ENCODE measurements at places on chromosomes 13 and 19. TPM values are rescaled to one million over a fixed set of nuclear protein-coding genes. Genes with fewer than 3 reads are reported as not detected.

NLRP5 gene
- polyA plus RNA-seq = not detected

CD37 gene
- polyA plus RNA-seq = not detected

DNA sequence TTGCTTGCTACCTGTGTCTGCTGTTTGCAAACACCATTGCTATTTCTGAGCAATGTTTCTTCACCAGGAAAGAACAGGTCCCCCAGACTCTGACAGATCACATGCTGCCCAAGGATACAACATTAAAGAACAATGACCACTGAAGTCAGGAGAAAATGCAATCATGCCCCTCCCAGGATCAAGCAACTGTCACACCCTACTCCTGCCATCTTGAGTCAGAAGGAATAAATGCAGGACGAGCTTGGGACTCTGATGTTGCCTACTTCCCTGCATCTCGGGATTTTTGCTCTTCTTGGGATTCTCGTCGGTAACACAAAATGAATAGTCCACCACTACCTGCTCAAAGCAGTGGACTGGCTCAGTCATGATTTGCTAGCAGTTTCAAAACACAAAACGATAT is 490.6 kb downstream of the COG6 start:
- no peak for DNase-seq

DNA sequence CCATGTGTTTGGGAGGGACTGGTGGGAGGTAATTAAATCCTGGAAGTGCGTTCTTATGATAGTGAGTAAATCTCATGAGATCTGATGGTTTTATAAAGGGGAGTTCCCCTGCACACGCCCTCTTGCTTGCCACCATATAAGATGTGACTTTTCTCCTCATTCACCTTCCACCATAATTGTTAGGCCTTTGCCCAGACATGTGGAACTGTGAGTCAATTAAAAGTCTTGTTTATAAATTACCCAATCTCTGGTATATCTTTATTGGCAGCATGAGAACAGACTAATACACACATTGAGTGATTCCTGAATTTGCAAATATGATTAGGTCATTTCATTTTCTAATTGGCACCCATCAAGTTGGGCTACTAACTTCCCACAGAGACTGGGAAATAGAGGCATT is 977.2 kb downstream of the SLITRK1 start:
- DNase-seq = no peak

GRCh38 chr19:10975374-10976130 is 14.7 kb downstream of the SMARCA4 start:
- peak; percentile 20 for DNase-seq

GRCh38 chr19:51594774-51595109 is 23.7 kb downstream of the ZNF175 start:
- DNase-seq = no peak

DNA sequence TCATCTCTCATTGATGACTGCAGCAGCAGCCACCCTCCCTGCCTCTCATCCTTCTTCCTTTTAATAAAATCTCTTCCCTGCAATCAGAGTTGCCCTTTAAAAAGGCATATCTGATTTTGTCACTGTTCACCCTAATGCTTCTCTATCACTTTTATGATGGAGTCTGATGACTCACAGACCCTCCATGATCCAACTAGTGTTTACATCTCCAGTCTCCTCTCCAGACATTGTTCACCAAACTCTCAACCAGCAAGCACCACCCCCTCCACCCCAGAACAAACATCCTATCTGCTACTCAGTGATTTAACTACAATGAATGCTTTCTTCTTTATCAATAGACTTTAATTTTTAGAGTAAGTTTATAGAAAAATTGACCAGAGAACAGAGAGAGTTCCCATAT is 59.5 kb downstream of the TNFSF11 start:
- DNase-seq = no peak

GRCh38 chr19:16142032-16142580 is 1.4 kb upstream of the HSH2D start:
- DNase-seq = no peak

Measured in BJ (cell line).